H9 (cell line): ENCODE measurements at places on chromosomes 6 and 20. TPM values are rescaled to one million over a fixed set of nuclear protein-coding genes. Genes with fewer than 3 reads are reported as not detected.

The TMEM242 gene
- total RNA-seq: 10.3 and 10.5 TPM in 2 replicates

The ZNF165 gene
- 5.8 and 6.3 TPM in 2 replicates for total RNA-seq

- DNase-seq: no peak
Observed at GRCh38 chr6:37624121-37624520, 73.6 kb downstream of the MDGA1 start.

DNA sequence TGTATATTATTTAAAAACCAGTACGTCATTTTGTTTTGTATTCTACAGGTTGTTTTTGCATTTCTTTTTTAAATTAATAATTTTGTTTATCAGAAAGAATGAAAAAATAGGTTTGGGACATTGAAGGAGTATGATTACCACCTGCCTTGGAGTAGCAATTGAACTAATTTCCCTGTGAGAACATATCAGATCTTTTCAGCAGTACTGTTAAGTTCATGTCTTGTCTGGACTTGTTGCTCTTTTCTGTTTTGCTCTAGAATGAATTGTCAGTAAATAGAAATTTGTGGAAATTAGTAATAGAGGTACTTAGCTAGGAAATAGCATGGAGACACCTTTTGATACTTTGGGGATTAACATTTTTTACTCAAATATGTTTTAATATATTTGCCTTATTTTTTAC is 24.3 kb downstream of the HSF2 start:
- no peak for DNase-seq
